ENCODE measurements at places on chromosomes 1 and 21.

GRCh38 chr1:36349839-36350238 is 26.4 kb upstream of the EVA1B start:
- no peak for ATAC-seq

DNA sequence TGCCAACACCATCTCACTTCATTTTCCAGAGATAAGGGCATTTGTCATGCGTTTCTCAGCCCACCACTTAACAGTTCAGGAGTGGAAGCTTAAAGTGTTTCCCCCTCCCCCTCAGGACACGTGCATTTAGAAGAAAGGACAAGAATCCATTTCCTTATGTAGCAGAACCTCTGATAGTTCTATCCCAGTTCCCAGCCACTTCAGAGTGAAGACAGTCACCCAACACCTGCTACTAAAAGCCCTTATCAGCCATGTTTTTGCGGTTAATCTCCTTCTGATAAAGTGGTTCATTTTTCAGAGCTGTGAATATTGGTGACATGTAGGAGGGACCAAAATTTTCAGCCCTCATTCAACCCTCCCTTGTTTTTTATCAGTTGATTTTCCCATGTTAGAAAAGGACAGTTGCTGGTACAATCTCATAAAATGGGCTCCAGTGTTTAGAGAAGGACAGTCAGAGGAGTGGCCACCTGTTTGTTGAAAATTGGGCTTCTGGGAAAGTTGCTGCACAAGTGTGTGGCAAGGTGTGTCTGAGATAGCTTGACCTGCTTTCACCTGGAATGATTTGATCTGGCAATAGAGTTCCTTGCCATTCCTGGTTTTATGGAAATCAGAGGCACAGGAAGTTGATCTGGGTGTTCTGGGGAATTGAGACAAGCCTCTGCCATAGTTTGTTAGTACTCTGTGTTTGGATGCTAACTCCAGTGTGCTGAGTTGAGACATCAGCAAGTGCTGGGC is 114.0 kb downstream of the PPP1R12B start:
- no peak for ATAC-seq

DNA sequence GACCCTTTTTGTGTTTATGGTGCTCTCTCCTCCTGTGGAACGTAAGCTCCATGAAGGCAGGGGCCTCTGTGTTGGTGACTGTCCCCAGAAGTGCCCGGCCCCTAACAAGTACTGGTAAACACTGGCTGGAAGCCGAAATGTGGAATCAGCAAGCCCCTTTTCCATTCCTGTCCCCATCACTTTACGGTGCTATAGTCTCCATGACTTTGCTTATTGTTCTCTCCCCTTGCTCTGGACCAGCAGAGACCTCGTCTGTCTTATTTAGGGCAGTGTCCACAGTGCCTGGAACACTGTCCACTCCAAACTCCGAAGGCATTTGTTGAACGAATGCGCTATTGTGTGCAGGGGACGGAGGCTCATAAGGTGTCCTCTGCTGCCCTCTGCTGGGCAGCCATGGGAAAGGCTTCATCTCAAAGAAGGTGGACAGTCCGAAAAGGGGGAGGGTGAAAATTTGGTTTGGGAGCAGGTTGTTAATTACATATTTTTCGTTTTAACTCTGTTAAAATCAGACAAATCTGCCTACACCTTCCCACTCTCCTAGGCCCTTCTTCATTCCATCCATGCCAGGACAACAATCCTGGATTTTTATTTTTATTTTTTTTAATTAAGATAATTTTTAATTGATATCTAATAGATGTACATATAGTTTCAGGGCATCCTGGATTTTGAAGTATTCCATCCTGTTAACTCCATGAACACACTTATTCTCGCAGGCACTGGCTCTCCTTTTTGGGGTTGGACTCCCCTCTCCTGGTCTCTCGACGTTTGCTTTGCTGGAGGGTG is 115.6 kb downstream of the PGBD5 start:
- ATAC-seq: peak; percentile 94

DNA sequence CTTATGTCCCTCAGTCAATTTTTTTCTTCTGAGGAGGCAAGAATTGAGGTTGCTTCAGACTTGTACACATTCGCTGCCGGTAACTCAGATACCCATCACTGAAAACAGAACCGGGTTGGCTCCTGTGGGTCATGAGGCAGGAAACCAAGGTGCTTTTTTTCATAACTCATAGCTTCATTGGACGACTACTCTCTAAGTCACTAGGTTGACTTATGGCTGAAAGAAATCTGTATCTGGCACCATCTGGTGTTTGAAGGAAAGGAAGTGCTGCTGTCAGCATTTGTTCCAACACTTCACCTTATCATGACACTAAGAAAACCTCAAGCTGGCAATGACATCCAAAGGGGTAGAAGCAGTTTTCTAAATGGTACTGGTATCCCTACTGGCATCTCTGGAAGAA is 82.3 kb downstream of the TBX19 start:
- ATAC-seq: no peak

GRCh38 chr1:232239998-232240397 is 389.9 kb downstream of the SIPA1L2 start:
- ATAC-seq: no peak

GRCh38 chr1:41571041-41571440 is 86.6 kb upstream of the EDN2 start:
- no peak for ATAC-seq

DNA sequence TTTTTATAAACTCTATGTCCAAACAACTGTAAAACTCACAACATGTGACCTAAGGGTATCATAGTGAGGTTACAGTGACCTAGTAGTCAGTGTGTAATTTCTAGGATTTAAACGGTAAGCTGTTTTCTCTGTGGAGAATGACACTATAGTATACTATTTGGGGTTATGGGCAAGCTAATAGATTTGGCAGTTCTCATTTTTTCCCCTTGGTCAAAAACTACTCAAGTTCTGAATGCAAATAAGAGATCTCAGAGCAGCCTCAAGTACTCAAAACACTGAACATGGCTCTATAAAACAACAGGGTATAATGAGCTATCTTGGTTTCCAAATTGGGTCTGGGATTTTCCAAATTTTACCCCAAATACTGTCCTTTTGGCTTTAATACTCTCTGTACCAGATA is 88.5 kb upstream of the HMCN1 start:
- peak; percentile 28 for ATAC-seq

GRCh38 chr1:202599669-202600431 is 110.4 kb downstream of the SYT2 start:
- ATAC-seq: peak; percentile 99

DNA sequence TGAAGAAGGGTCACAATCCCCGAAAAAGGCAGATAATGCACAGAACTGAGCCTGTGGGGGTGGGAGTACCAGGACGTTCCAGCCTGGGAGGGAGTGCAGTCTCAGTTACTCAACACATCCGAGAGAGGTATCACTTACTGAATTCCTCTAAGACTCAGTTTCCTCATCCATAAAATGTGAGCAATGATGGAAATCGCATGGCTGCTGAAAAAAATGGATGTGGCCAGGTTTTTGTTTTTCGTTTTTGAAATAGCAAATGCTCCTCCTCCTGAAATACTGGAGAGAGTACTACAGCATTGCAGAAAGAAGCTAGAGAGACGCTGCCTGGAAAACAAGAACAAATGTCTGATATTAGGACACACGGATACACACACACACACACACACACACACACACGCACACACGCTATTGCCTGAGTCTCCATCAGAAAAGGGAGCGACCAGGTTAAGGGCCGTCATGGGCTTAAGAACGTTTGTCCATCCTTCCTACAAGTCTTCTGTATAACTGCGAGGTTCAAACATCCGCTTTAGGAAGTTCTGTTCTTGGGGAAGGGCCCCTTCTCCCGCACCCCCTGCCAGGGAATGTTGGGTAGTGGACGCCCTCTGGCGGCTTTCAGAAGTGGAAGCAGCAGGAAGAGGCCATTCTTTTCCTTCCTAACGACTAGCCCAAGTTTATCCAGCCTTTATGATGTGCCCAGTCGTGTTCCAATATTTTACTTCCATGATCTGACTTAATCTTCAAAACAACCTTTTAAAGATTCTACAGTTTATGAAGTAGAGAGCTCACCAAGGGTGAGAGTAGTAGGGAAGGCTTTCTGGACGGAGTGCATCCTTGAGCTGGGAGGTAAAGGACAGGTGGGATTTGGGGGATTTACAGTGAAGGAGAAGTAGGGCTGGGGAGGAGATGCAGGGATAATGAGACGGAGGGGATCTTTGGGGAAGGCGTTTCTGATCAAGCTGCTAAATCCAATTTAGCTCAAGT is 699 bp upstream of the NES start:
- peak; percentile 73 for ATAC-seq

GRCh38 chr1:240663169-240663879 is 51.4 kb upstream of the GREM2 start:
- ATAC-seq: peak; percentile 91

- ATAC-seq: peak; percentile 26
These were observed 15.8 kb downstream of the THRAP3 start for GRCh38 chr1:36239941-36240637.

GRCh38 chr1:1612104-1612400 is 3.2 kb upstream of the MIB2 start:
- ATAC-seq: no peak

DNA sequence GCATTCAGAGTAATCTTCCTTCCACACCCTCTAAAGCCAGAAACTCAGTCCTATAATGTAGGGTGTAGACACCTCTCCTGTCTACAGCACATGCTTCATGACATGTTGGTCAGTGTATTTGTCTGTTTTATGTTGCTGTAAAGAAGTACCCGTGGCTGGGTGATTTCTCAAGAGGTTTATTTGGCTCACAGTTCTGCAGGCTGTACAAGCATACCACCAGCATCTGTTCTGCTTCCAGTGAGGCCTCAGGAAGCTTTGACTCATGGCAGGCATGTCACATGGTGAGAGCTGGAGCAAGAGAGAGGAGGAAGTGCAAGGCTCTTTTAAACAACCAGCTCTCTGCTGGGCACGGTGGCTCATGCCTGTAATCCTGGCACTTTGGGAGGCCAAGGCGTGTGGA is 12.1 kb downstream of the PLOD1 start:
- ATAC-seq: no peak

DNA sequence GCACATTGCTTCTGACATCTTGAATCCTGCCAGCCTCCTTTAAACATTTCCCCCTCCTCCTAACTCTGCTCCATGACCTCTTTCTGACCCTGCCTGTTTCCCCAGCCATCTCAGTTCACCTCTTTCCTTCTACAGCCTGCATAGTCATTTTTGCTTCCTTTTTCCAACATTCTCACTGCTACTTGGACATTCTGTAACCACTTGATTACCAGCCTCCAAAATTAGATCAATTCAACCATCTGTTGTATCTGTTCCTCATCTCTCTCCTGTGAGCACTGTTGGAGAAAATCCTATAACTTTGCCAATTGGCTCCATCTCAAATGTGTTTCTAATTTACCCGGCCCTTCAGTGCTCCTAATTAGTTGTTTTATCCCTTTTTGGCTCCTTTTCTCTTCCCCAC is 27.5 kb upstream of the GPR88 start:
- peak; percentile 86 for ATAC-seq

- ATAC-seq: no peak
These were observed 306.6 kb upstream of the PRMT6 start for GRCh38 chr1:106749906-106750305.

DNA sequence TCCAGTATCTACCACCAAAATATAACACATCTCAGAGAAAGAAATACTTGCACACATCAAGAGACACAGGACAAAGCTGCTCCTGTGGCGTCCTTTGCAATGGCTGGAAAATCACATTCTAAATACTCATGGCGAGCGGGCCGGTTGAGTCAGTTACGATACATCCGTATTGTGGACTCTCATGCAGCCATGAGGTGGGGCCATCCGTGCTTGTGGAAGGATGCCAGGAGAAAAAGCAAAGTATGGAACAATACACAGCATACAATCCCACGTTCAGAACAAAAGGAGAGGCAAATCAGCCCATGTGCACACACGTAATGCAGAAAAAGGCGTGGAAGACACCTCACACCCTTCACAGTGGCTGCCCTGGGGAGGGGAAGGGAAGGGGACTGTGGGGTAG is 13.1 kb downstream of the ATP13A2 start:
- ATAC-seq: 0 out of 3 replicates have a peak, but pooled peaks have one; percentile 18

DNA sequence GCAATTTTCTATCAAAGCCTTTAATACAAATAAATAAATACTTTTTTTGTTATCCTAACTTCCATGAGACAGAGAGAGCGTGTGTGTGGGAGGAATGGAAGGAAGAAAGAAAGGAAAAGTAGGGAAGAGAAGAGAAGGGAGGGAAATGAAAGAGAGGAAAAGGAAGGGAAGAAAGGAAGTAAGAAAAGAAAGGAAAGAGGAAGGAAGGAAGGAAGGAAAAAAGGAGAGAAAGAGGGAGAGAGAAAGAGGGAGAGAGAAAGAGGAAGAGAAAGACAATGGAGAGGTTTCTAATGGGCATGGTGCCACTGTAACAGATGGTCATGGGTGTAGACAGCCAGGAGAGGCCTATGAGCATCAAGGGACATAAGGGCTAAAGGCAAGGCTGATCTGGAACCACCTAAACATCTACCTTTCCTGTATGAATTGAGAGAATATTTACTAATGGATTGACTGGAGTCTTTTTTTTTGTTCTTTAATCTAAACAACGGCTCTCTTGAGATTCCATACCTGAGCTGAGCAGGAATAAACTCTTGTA is 234.9 kb downstream of the PTPRC start:
- ATAC-seq: no peak

DNA sequence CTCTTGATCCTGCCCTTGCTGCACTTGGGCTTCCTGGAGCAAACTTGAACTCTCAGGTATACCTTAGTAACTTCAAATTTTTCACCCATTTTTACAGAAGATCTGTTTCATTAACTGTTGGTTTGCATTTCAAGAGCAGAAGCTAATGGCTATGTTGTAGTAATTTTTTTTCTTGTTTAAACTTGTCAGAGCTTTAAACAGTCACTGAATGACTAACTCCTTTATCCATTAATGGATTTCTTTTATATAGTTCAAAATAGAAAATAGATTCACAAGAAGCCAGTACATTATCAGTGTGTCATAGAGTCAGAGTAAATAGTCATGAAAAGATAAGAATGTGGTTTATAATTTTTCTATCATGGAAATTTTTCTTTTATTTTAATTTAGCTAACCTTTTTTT is 13.6 kb downstream of the SRSF11 start:
- no peak for ATAC-seq

GRCh38 chr1:6950001-6950765 is 164.9 kb downstream of the CAMTA1 start:
- ATAC-seq: no peak

- ATAC-seq: peak; percentile 59
These were observed 20.6 kb downstream of the NPR1 start for GRCh38 chr1:153698923-153699714.

DNA sequence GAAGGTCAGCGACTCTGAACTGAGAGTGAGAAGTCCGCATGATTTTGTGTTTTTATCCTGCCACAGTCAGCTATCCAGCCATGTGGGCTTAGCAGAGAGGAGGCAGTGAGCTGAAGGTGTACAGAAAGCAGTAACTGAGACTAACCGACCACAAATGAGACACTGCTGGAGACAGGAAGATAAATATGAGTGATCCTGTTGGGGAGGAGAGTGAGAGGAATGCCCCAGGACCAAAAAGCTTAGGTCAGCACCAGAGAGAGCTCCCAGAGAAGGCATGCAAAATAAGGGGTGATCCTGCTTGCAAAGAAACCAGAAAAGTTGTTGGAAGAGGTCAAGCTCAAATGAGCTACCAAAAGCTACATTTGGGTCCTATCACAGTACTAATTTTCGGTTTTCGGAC is 63.7 kb downstream of the HLCS start:
- no peak for ATAC-seq
